ENCODE measurements at places on chromosomes 2 and 18.

GRCh38 chr2:217993817-217994463, 8.9 kb downstream of the TNS1 start:
- DNase-seq: peak; percentile 40

DNA sequence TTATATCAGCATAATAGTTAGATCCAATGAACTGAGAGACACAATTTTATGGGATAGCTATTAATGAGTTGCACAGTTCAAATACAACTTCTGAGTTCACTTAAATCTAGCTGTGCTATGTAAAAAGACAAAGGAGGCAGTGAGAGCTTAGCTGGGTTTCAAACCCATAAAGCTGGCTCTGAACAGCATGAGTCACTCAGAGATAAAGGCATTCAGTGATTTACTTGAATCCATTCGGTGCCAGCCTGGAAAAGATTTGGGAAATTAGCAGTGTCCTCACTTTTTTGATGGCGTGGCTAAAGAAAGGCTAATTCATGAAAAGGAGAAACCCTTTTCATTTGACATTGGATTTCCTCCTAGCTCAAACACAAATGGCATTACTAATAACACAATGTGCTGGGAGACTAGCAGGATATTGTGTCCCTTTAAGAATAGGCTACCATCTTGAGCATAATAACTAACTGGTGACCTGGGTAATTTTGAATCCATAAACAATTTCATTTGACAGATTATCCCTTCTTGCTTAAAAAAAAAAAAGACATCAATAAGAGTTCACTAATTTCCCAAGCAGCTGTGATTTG, 98.4 kb upstream of the NEUROD1 start:
- DNase-seq: no peak

GRCh38 chr2:231925303-231926179, 655 bp downstream of the NPPC start:
- peak; percentile 74 for DNase-seq

GRCh38 chr2:64524604-64525316, 632 bp downstream of the AFTPH start:
- no peak for DNase-seq

GRCh38 chr2:70767079-70767698, 811 bp downstream of the ADD2 start:
- DNase-seq: no peak

GRCh38 chr18:63564561-63564960, 22.4 kb downstream of the SERPINB12 start:
- DNase-seq: no peak

- no peak for DNase-seq
Observed at GRCh38 chr2:78383576-78383975, 641.9 kb upstream of the REG3G start.

GRCh38 chr2:150482111-150482510, 5.4 kb downstream of the RND3 start:
- no peak for DNase-seq

GRCh38 chr2:237306083-237306786, 107.7 kb downstream of the COL6A3 start:
- peak; percentile 91 for DNase-seq

GRCh38 chr2:113966832-113967231, 76.9 kb downstream of the ACTR3 start:
- DNase-seq: no peak

- DNase-seq: no peak
Observed at GRCh38 chr2:198254536-198255090, 450.2 kb downstream of the PLCL1 start.

GRCh38 chr2:84486441-84487115, 27.5 kb upstream of the SUCLG1 start:
- DNase-seq: peak; percentile 15

DNA sequence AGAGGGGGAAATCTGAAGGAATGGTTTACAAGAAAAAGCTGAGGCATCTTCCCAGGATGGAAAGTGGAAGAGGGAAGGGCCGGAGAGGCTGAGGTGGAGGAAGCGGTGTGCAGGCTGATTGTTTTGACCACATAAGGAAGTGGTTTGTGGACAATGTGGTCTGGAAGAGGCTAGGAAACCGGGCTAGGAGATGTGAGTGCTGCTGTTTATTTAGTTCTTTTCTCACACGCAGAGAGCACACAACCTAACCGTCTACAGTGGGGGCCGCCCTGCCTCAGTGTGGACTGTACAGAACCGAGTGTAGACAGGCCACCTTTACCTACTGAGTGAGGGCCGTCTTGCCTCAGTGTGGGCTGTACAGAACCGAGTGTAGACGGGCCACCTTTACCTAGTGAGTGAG, 251.7 kb upstream of the PXDN start:
- peak; percentile 85 for DNase-seq

GRCh38 chr2:155404433-155405002, 706.0 kb downstream of the KCNJ3 start:
- DNase-seq: no peak

DNA sequence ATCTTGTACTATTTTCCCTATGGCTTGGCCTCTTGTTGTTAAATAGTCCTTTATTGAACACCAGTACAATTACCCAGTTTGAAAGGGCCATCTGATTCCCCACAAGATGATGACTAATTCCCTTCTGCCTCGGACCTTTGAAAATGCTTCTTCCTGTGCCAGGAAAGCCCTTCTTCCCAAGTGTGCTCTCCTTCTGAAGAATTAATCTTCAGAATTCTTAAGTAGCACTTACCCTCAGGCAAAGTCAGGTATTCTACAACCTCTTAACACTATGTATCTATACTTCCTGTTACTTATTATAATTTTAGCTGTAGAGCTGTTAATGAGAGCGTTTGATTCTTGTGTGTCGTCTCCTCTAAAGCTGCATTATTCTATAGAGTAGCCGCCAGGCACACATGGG, 28.6 kb upstream of the MEX3C start:
- no peak for DNase-seq

- DNase-seq: no peak
Observed at GRCh38 chr2:101255501-101255900, 2.8 kb downstream of the CNOT11 start.

GRCh38 chr2:27262379-27263286, at the start of gene SLC30A3:
SLC30A3 (minus strand) TSS chr2:27263047; CDS start chr2:27262906, 141 bp downstream.
- peak; percentile 29 for DNase-seq

- no peak for DNase-seq
Observed at GRCh38 chr18:23765931-23766330, 76.7 kb downstream of the LAMA3 start.

- no peak for DNase-seq
Observed at GRCh38 chr2:60294901-60295635, 258.4 kb downstream of the BCL11A start.
